ENCODE measurements at places on chromosomes 4 and X. TPM values are rescaled to one million over a fixed set of nuclear protein-coding genes. Genes with fewer than 3 reads are reported as not detected.

The ALB gene
- 0.49 TPM for total RNA-seq

The COL25A1 gene
- 5.7 TPM for total RNA-seq

The FAT4 gene
- 147 TPM for total RNA-seq

The ELF4 gene
- total RNA-seq: 0.25 TPM

The CYP4V2 gene
- 9.3 TPM for total RNA-seq

The TASL gene
- 0.49 TPM for total RNA-seq

The ATP10D gene
- total RNA-seq: 7.1 TPM

The ADH4 gene
- total RNA-seq: not detected

The HSFX2 gene
- not detected for total RNA-seq

The RBM46 gene
- total RNA-seq: not detected

The ABLIM2 gene
- 11.6 TPM for total RNA-seq
